LHCN-M2 (cell line): ENCODE measurements at places on chromosomes 5 and 9. TPM values are rescaled to one million over a fixed set of nuclear protein-coding genes. Genes with fewer than 3 reads are reported as not detected.

SPINK5 gene
- not detected in 2 replicates for total RNA-seq

MELK gene
- 71.9 and 74.2 TPM in 2 replicates for total RNA-seq

FAXDC2 gene
- 22.0 and 25.4 TPM in 2 replicates for total RNA-seq

BTNL3 gene
- not detected in 2 replicates for total RNA-seq

CERCAM gene
- 103 and 117 TPM in 2 replicates for total RNA-seq

ANKRD31 gene
- total RNA-seq: not detected in 2 replicates

ZNF622 gene
- 40.4 and 50.9 TPM in 2 replicates for total RNA-seq

SLC4A9 gene
- total RNA-seq: not detected in 2 replicates

CD274 gene
- total RNA-seq: 5.5 and 7.9 TPM in 2 replicates

ANGPTL2 gene
- 13.5 and 36.2 TPM in 2 replicates for total RNA-seq

ARID3C gene
- total RNA-seq: 0.34 and 0.45 TPM in 2 replicates
